ENCODE measurements at places on chromosomes 1 and 21.

DNA sequence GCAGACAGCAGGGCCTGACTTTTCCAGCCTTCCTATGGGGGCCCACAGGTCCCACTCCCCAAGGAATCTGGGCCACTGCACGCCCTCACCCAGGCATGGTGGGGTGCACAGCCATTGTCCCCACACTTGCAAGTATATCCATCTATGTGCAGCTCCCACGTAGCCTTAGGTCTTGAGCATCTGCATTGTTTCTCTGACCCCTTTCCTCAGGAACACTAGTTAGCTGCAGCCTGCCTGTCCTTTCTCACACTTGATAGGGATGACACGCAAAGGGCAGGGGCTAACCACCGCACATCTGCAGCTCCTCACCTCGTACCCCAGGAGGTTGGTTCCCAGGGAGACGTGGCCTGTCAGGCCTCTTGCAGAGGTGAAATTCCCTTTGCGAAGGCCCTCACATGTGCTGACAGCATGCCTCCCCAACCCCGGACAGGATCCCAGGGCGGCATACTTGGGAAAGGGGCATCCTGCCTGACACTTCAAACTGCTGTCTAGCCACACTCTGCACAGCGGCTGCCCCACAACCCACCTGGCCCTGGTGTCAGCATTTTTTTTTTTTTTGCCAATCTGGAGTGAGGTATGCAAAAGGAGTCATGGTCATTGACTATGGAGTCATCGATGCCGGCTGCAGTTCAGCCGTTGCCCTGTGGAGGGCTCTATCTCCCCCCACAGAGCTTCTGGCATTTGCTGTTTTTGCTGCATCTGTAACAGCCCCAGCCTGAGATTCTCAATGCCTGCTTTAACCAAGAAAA lies 5.0 kb downstream of the JMJD4 start:
- DNase-seq: peak; percentile 20

- no peak for DNase-seq
Measured at GRCh38 chr21:36541721-36542139, 61.8 kb upstream of the CLDN14 start.

- no peak for DNase-seq
Measured at GRCh38 chr21:29064850-29065481, 8.5 kb downstream of the CCT8 start.

DNA sequence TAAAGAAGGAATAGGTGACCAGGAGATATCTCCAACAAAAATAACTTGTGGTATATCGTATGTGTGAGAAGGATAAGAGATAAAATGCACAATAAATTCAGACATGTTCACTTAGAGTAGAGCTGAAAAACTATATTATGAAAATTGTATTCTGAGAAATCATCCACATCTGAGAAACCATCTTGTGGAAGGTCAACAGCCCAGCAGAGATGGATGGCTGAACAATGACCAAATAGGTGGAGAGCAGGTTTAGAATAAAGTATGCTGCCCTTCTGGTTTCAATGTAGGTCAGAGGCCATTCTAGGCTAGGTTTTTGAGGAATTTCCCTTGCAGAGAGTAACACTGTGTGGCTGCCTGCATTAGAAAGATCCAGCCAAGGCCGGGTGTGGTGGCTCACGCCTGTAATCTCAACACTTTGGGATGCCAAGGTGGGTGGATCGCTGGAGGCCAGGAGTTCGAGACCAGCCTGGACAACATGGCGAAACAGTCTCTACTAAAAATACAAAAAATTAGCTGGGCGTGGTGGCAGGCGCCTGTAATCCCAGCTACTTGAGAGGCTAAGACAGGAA lies 8.8 kb upstream of the UAP1 start:
- no peak for DNase-seq

GRCh38 chr21:42672699-42673458 lies 19.5 kb downstream of the PDE9A start:
- no peak for DNase-seq

DNA sequence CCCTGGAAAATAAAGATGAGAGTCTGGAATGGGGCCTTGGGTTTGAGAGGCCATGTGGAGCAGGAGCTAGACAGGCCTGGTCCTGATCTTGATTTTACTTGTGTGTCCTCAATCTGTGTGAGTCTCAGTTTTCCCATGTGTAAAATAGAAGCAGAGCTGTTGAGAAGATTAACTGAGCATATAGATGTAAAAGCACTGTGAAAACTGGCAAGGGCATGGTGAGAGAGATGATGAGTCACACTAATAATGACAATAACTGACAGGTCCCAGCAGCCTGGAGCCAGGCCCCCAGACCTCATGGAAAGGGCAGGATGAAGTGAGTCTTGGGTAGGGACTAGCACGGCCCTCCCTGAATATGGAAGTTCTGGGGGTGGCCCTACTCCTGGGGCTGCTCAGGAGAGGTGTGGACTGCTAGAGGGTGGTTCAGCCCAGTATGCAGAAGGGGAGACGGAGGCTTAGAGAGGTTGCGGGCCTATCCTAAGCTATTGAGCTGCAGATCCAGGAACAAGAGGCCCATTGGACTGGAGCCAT lies 2.8 kb upstream of the AHDC1 start:
- peak; percentile 35 for DNase-seq

DNA sequence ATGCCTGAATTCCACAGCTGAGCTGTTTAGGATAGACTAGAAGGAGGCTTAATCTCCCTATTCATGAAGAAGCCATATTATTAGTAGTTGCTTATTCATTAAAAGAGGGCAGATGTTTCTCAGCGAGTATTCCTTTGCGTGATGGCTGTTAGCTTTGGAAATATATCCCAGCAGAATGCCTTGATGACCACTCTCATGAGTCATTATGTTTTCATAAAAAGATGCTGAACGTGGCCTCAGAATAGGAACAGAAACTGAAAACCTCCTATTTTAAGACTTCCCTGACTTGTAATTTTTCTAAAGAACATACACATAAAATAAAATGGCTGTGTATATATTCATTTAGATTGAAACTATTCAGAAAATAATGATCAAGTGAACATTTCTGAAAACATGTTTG lies 9.6 kb upstream of the PLA2G4A start:
- DNase-seq: no peak

GRCh38 chr1:53063744-53064515 lies 1.9 kb downstream of the PODN start:
- no peak for DNase-seq

- no peak for DNase-seq
Measured at GRCh38 chr1:17043676-17044075, 10.2 kb downstream of the SDHB start.

DNA sequence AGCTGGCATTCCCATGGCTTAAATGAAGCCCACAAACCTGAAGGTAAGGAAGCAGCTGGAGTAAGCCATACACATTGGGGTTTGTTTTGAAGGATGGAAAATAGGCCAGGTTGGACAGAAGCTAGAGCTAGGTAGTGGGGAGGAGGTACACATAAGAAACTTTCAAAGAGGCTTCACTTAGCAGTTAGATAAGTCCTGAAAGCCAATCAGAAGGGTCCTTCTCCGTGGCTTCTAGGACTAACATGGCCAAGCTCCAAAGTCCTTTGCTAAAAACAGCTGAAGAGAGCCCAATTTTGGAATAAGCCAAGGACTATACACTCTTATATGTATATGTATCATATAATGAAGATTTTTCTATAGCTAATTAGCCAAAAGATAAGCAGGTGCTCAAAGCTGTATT lies 1.8 kb downstream of the EYA3 start:
- no peak for DNase-seq

DNA sequence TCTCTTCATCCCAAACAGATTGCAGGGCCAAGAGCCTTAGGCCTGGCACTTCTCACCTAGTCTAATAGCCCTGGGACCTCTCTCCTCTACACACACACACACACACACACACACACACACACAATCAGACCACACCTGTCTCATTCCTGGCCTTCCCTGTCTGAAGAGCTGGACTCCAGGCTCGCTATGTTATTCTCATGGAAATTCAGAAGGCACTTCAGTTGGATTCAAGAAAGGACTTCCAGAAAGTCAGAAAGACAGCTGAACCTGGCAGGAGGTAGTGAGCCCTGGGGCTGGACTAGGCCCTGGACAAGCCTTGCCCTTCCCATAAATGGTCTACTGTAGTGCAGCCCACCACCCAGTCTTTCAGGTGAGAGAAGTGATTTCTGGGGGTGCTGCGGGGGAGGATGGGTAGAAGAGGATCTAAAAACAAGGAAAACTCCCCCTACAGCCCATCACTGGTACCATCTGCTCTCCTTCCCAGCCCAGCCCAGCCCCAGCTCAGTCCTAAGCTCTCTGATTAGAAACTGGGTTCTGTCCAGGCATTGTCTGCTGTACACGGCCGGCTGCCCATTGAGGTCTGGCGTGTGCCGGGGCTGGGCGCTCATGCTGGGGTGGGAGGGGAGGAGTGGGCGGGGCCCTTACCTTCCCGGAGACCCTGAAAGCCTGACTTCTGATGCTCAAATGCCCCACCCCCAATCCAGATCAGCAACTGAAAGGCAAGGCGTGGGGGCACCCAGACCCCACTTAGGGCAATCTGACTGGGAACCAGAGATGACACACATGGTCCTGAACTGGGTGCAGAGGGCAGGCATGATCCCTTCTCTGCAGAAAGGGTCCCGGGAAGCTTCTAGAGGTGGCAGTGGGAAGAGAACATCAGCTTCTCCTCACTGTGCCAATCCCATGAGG lies 2.5 kb downstream of the KIF21B start:
- DNase-seq: no peak

- DNase-seq: no peak
Measured at GRCh38 chr1:99397029-99397428, 132.7 kb downstream of the PLPPR4 start.

DNA sequence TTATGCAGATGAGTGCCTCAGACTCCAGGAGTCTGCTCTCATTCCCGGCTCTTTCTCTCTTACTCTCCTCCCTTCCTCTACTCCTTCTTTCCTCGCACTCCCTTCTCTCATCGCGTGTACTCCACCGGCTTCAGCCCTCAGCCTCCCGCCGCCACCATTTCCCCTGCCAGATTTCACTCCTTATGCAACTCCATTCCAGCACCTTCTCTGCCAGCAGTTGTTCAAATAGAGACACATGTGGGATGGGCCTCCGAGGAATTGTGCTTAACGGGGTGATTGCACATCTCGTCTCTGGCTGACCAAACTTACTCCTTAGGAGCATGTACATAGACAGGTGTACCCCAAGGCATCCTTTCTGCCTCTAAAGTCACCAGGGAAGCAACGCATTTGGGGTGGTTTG lies 2.1 kb downstream of the CNTN2 start:
- no peak for DNase-seq

- DNase-seq: peak; percentile 59
Measured at GRCh38 chr1:226656601-226657277, 82.3 kb downstream of the ITPKB start.

- no peak for DNase-seq
Measured at GRCh38 chr1:169601096-169601881, 15.0 kb upstream of the F5 start.

DNA sequence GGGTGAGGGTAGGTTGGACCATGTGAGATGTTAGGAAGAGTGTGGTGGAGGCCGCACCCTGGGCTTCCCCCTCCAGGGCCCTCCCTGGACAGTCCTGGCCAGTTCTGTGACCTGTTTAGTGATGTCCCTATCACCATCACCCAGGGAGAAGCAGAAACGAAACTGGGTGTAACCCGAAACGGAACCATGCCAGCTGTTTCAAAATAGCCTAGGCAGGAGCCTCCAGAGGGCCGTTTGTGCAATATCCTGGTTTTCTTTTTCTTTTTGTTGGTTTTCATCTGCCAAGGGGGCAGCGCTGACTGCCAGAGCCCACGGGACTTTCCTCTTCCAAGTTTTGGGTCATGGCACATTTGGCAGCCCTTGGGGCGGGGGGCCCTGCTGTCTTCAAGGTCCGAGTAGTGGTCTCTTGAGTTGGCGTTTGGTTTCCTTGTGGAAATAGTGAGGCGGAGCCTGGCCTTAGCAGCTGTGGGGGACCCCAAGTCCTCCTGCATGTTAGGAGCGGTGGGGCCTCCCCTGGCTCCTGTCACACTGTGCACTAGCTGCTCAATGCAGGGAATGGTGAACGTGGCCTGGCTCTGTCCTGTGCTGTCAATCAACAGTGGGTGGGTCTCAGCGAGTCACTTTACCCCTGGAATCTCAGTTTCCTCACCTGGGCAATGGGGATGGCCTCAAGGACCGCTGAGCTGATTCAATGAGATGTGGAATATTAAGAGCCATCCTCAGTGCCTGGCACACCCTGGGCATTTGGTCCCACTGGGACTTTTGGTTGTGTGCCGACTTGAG lies 90.7 kb downstream of the ARHGEF10L start:
- DNase-seq: no peak

DNA sequence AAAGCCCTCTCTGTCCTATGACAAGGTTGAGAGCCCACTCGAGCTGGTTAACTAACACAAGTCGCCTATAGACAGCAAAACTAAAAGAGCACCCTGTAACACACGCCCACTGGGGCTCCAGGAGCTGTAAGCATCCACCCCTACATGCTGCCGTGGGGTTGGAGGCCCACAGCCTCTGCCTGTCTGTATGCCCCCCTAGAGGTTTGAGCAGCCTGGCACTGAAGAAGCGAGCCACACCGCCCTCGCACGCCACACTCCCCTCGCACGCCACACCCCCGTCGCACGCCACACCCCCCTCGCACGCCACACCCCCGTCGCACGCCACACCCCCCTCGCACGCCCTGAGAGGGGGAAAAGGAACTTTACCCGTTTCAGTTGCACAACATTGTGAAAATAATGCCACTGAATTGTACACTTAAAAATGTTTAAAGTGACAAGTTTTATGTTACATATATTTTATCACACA lies 13.2 kb upstream of the HMGCL start:
- peak; percentile 17 for DNase-seq

DNA sequence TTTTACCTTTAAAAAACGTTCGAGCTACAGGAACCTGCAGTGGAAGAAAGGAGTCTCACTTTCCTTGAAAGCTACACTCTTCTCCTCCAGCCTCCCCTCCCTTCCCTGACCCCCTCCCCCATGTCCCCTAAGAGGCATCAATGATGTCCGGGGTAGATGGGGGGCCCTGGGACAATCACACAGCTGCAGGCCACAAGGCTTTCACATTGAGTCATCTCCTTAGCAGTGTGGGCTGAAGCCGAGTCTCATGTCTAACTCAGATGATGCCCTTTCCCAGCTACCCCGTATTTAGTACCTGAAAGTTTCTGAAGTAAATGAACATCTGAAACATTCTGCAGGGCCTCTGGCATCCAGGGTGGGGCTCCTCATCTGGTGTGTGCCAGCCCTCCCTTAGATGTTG lies 6.3 kb upstream of the GPR25 start:
- DNase-seq: no peak

DNA sequence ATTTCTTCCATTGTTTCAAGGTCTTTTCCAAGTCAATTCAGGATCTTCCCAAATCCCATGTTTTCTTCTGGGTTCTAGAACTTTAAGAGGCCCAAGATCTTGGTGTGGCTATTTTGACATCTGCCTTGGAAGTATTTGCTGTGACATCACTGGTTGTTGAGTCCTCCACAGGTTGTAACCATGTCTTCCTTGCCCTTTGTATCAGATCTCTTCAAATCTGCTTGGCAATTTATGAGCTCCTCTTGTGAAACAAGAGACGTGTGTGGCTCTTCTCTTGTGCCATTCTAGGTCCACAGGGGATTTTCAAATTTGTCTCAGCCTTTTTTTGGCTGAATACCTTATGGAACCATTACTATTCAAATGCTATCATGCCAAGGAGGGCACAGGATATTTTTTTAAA lies 60.3 kb upstream of the KCNK2 start:
- DNase-seq: no peak

GRCh38 chr1:14625996-14626395 lies 27.5 kb downstream of the KAZN start:
- DNase-seq: no peak

Measured in NCI-H446 treated with DMSO at 0.1 percent for 48 hours (cell line).